ENCODE measurements at places on chromosomes 6 and 20. TPM values are rescaled to one million over a fixed set of nuclear protein-coding genes. Genes with fewer than 3 reads are reported as not detected.

GRCh38 chr6:91240878-91241603, 654.2 kb upstream of the MAP3K7 start:
- no peak overlapping the region for H3K27ac ChIP-seq
- no peak for DNase-seq
- H3K27me3 ChIP-seq: no peaks in the 10 kb centered on the region
- H3K4me1 ChIP-seq: no peaks in the 10 kb centered on the region
- no peaks in the 10 kb centered on the region for H3K36me3 ChIP-seq

TFAP2D gene
- polyA plus RNA-seq: not detected

DNA sequence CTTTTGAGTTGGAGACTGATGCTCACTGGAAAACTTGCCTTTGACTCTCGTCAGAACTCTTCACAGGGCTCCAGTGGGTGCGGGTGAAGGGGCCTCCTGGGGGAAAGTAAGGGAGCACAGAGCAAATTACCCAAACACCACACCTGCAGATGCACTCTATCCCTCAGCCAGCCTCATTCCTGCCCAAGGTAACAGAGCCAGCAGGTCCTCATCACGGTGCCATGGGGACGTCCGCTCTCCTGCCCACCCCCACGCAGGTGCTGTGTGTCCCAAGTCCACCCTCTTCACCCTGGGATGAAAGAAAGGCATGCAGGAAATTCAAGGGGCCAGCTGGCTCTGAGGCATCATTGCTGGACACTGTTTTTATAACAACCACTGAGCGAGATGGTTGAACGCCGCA, 269.0 kb downstream of the SMOC2 start:
- H3K4me3 ChIP-seq: no peak overlapping the region
- no peak overlapping the region for H3K27ac ChIP-seq
- no peak for DNase-seq
- peaks cover 24% of the 10 kb centered on the region for H3K27me3 ChIP-seq
- H3K36me3 ChIP-seq: no peaks in the 10 kb centered on the region

DNA sequence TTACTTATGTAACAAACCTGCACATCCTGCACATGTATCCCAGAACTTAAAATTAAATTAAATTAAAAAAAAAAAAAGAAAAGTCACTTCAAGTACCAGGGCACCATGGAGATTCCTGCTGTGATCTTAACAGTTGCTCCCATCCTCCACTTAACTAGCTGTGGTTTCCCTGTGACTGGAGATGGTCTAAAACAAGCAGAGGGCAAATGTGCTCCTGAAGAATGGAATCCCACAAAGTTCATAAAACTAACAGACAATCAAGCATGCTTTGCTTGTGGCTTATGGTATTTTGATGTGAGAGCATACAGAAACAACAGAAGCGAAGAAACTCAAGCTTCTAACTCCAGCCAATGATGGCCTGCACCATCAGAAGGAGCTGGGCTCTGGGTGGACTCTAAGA, 153.6 kb upstream of the KCNK16 start:
- H3K27ac ChIP-seq: no peak overlapping the region
- H3K4me1 ChIP-seq: no peaks in the 10 kb centered on the region
- DNase-seq: no peak
- peaks cover 3% of the 10 kb centered on the region for H3K27me3 ChIP-seq
- no peak overlapping the region for H3K4me3 ChIP-seq
- H3K36me3 ChIP-seq: no peaks in the 10 kb centered on the region

DNA sequence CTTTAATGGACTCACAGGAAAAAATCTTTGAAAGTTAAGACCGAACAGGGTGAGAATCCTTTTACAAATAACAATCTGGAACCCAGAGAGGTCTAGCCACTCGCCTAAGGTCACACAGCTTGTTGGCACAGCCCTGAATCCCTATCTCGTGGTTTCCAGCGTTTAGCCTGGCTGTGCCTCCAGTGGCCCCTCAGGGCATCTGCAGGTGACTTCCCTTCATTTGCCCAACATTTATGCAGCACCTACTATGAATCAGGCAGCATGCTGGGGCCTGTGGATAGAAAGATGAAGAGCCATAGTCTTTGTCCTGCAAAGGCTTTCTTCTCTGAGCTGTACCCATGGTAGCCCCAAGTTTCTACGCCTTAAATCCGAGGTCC, 2.6 kb upstream of the NR2E1 start:
- peaks cover 94% of the 10 kb centered on the region for H3K27me3 ChIP-seq
- no peaks in the 10 kb centered on the region for H3K36me3 ChIP-seq
- no peak overlapping the region for H3K4me3 ChIP-seq
- H3K27ac ChIP-seq: no peak overlapping the region

CLDN20 gene
- 0.67 TPM for polyA plus RNA-seq

- H3K4me3 ChIP-seq: no peak overlapping the region
- no peaks in the 10 kb centered on the region for H3K4me1 ChIP-seq
- H3K27ac ChIP-seq: no peak overlapping the region
- no peaks in the 10 kb centered on the region for H3K27me3 ChIP-seq
- no peaks in the 10 kb centered on the region for H3K36me3 ChIP-seq
Measured at GRCh38 chr6:40947876-40948526, 91.0 kb downstream of the UNC5CL start.

TXNDC5 gene
- 96.3 TPM for polyA plus RNA-seq

- DNase-seq: no peak
- no peaks in the 10 kb centered on the region for H3K27me3 ChIP-seq
- H3K27ac ChIP-seq: no peak overlapping the region
- no peak overlapping the region for H3K4me3 ChIP-seq
Measured at GRCh38 chr6:79718509-79719247, 87.5 kb downstream of the SH3BGRL2 start.

DNA sequence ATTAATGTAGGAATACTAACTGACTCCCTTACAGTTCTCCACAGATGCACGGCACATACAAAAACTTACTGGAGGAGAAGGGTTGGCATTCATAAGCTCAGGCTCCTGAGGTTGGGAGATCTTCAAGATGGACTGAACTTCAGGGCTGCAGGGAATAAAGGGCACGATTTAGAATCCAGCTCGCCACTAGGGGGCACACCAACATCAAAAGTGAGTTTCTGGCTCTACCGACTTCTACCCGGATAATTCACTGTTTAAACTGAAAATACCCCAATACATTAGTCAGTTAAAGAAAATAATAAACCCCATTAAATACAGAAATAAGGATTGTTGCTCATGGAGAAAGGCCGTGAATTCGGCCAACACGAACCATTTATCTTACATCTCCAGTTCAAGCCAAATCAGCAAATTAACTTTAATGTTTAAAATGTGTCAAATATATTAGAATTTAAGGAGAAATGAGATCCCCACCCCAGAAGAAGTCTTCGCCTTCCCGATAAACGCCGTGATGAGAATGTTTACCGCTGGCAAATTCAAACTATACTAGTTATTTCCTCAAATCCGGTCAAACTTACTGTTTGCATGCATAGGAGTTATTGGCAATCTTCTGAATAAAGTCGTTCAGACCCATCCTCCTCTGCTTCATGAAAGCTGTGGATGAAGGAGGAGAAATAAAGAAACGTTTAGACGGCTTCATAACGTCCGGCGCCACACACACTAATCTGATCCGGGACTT, 121.7 kb upstream of the SLC2A12 start:
- peak; percentile 77 for DNase-seq
- peak overlapping the region; percentile 81 for H3K4me3 ChIP-seq
- H3K27ac ChIP-seq: peak overlapping the region; percentile 79
- H3K27me3 ChIP-seq: no peaks in the 10 kb centered on the region
- H3K4me1 ChIP-seq: peaks cover 7% of the 10 kb centered on the region

- no peaks in the 10 kb centered on the region for H3K27me3 ChIP-seq
- H3K4me1 ChIP-seq: no peaks in the 10 kb centered on the region
- peak overlapping the region; percentile 91 for H3K27ac ChIP-seq
- peak overlapping the region; percentile 86 for H3K4me3 ChIP-seq
- no peaks in the 10 kb centered on the region for H3K36me3 ChIP-seq
- DNase-seq: no peak
Measured at GRCh38 chr6:107460083-107460631, 793 bp upstream of the PDSS2 start.

- H3K4me3 ChIP-seq: no peak overlapping the region
- H3K4me1 ChIP-seq: peaks cover 5% of the 10 kb centered on the region
- H3K27ac ChIP-seq: no peak overlapping the region
- H3K36me3 ChIP-seq: peaks cover 21% of the 10 kb centered on the region
Measured at GRCh38 chr6:44451803-44452695, 64.5 kb downstream of the CDC5L start.

BPIFB2 gene
- polyA plus RNA-seq: not detected

- no peak for DNase-seq
- H3K27ac ChIP-seq: no peak overlapping the region
- H3K36me3 ChIP-seq: peaks cover 30% of the 10 kb centered on the region
- no peak overlapping the region for H3K4me3 ChIP-seq
Measured at GRCh38 chr20:64037498-64038213, 1.7 kb downstream of the C20orf204 start.

BPIFB6 gene
- polyA plus RNA-seq: not detected

GRCh38 chr6:75620381-75621304, 19.0 kb downstream of the SENP6 start:
- peaks cover 2% of the 10 kb centered on the region for H3K4me1 ChIP-seq
- H3K27ac ChIP-seq: no peak overlapping the region
- no peak for DNase-seq

TMEM151B gene
- 3.2 TPM for polyA plus RNA-seq

- no peak overlapping the region for H3K4me3 ChIP-seq
- H3K27me3 ChIP-seq: no peaks in the 10 kb centered on the region
- no peaks in the 10 kb centered on the region for H3K4me1 ChIP-seq
- no peak overlapping the region for H3K27ac ChIP-seq
- peaks cover 8% of the 10 kb centered on the region for H3K36me3 ChIP-seq
Measured at GRCh38 chr6:84141521-84141920, 85.9 kb downstream of the CEP162 start.

GSTA3 gene
- polyA plus RNA-seq: 0.12 TPM

- H3K27me3 ChIP-seq: no peaks in the 10 kb centered on the region
- H3K36me3 ChIP-seq: peaks cover 17% of the 10 kb centered on the region
- no peak overlapping the region for H3K27ac ChIP-seq
- no peak for DNase-seq
- no peak overlapping the region for H3K4me3 ChIP-seq
Measured at GRCh38 chr6:34278833-34279232, 30.0 kb upstream of the SMIM29 start.

DNA sequence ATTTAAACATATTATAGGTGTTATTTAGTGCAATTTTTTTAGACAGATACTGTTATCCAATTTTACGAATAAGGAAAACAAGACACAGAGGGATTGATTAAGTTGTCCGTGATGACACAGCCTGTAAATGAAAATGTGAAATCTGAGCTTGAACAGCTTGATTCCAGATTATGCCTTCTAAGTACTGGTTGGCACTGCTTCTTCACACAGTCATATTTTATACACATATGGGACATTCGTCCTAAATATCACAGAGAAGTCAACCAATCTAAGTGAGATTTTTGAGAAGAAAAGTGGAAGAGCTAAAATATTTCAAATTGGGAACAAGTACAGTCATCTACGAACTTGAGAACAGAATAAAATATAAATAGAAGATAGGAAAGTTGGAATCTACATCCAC, 756.3 kb downstream of the BCKDHB start:
- no peak overlapping the region for H3K27ac ChIP-seq
- no peak overlapping the region for H3K4me3 ChIP-seq
- no peaks in the 10 kb centered on the region for H3K4me1 ChIP-seq
- DNase-seq: no peak

DNA sequence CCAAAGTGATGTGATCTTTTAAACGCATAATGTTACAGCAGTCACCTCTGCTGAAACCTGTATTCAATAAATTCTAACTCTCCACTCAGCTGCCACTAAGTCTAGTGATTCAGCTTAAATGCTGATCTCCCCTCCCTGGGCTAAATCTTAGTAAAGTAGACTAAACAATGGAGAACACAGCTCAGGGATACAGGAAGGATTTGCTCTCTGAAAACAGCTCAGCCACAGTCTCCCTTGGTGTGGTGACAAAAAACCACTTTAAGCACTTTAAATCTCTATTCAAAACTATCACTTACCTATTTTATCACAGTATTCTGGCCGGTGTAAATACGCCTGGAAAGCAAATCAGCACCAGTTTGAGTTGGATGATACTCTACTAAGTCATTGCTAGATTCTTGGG, 130.6 kb downstream of the RFX6 start:
- H3K4me3 ChIP-seq: no peak overlapping the region
- H3K4me1 ChIP-seq: no peaks in the 10 kb centered on the region
- no peak overlapping the region for H3K27ac ChIP-seq
- H3K27me3 ChIP-seq: no peaks in the 10 kb centered on the region
- H3K36me3 ChIP-seq: no peaks in the 10 kb centered on the region

DNA sequence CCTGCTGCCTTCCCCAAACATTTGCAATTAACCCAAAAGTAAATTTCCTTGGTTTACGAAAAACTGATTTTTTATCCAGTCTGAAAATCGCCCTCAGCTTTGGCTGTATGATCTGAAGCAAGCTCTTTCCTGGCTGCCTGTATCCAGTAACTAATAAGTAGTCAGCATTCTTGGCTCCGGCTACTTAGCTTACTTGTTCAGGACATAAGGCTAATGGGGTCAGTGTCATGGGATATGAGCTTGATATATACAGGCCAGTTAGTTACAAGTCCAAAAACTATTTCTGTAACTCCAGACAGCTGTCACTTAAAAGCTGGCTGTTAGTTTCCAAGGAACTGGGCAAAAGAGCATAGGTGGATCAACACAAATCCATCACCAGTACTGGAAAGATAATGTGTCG, 56.2 kb downstream of the KHDC1L start:
- H3K36me3 ChIP-seq: no peaks in the 10 kb centered on the region
- H3K27me3 ChIP-seq: no peaks in the 10 kb centered on the region
- H3K4me1 ChIP-seq: no peaks in the 10 kb centered on the region
- H3K27ac ChIP-seq: no peak overlapping the region
- no peak overlapping the region for H3K4me3 ChIP-seq

SGK2 gene
- polyA plus RNA-seq: 21.9 TPM

DNA sequence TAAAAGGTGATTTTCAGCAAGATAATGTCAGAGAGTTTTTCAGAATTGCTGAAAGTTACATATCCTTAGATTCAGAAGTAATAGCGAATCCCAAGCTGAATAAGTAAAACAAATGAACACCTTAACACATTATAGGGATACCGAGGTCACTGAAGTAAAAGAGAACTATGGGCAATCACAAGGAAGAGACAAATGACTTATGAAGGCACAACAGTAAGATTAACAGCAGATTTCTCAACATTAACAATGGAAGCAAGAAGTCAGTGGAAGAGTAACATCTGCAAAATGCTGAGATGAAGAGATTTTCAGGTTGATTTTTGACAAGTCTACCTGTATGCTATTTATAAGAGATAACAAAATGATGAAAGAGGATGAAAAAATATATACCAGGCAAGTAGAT, 86.1 kb upstream of the EZR start:
- H3K36me3 ChIP-seq: no peaks in the 10 kb centered on the region
- no peak overlapping the region for H3K27ac ChIP-seq
- DNase-seq: no peak
- no peaks in the 10 kb centered on the region for H3K4me1 ChIP-seq
- no peaks in the 10 kb centered on the region for H3K27me3 ChIP-seq

- no peak overlapping the region for H3K27ac ChIP-seq
- H3K4me1 ChIP-seq: no peaks in the 10 kb centered on the region
- H3K4me3 ChIP-seq: no peak overlapping the region
- no peaks in the 10 kb centered on the region for H3K27me3 ChIP-seq
Measured at GRCh38 chr6:24689964-24690363, 23.1 kb downstream of the ACOT13 start.

- H3K4me1 ChIP-seq: no peaks in the 10 kb centered on the region
- peaks cover 8% of the 10 kb centered on the region for H3K27me3 ChIP-seq
- no peak for DNase-seq
- H3K27ac ChIP-seq: no peak overlapping the region
- no peaks in the 10 kb centered on the region for H3K36me3 ChIP-seq
Measured at GRCh38 chr20:57056651-57057050, 209.8 kb downstream of the BMP7 start.

- peak; percentile 41 for DNase-seq
- peaks cover 66% of the 10 kb centered on the region for H3K27me3 ChIP-seq
- no peaks in the 10 kb centered on the region for H3K4me1 ChIP-seq
- no peak overlapping the region for H3K4me3 ChIP-seq
- H3K27ac ChIP-seq: no peak overlapping the region
Measured at GRCh38 chr6:101396548-101397173, 3.2 kb downstream of the GRIK2 start.

APOBEC2 gene
- polyA plus RNA-seq: 5.6 TPM

ARMH2 gene
- polyA plus RNA-seq: not detected

IRAK1BP1 gene
- polyA plus RNA-seq: 4.4 TPM

TTLL9 gene
- 1.0 TPM for polyA plus RNA-seq

SLC22A2 gene
- 0.04 TPM for polyA plus RNA-seq

All from large intestine (tissue), 12 donors.